ENCODE measurements at places on chromosomes 16 and 17.

DNA sequence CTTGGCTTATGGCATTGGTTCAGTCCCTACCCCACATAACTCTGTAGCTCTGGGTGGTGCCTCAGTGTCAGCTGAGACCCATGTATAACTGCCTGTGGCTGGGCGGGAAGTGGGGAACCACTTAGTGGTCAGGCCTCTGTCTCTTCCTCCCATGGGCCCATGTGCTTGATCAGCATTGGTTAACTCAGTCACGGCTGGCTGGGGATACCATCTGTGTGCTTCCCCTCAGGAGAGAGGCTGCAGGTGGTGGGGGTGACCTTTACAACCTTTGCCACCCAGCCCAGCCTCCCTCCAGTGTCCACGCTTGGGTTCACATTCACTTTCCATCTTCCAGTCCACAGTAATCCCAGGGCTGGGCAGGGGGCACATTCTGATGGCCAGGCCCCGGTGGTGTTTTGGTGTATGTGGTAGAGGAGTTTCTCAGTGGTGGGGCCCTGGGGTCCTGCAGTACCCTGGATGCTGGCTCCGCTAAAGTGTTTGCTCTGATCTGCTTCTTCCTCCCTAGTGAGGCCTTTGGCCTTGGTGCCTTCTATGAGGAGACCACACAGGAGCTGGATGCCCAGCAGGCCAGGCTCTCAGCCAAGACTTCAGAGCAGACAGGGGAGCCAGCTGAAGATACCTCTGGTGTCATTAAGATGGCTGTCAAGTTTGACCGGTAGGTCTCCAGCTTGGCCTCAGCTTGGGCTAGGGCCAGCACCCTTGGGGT lies 10.2 kb upstream of the NFATC3 start:
- DNase-seq, result no peak

- no peak for DNase-seq
These were observed 155.6 kb upstream of the CHMP6 start for GRCh38 chr17:80835816-80836657.

GRCh38 chr17:70171159-70171558 lies 1.8 kb downstream of the KCNJ2 start:
- DNase-seq, result no peak

- DNase-seq, result peak; percentile 11
These were observed 476.9 kb upstream of the CDH5 start for GRCh38 chr16:65889533-65889966.

GRCh38 chr16:83586036-83586435 lies 221.7 kb upstream of the HSBP1 start:
- DNase-seq, result no peak

- no peak for DNase-seq
These were observed 398.5 kb upstream of the DYNLRB2 start for GRCh38 chr16:80142281-80142680.

- DNase-seq, result no peak
These were observed 7.2 kb upstream of the ADAMTS18 start for GRCh38 chr16:77442078-77442477.

DNA sequence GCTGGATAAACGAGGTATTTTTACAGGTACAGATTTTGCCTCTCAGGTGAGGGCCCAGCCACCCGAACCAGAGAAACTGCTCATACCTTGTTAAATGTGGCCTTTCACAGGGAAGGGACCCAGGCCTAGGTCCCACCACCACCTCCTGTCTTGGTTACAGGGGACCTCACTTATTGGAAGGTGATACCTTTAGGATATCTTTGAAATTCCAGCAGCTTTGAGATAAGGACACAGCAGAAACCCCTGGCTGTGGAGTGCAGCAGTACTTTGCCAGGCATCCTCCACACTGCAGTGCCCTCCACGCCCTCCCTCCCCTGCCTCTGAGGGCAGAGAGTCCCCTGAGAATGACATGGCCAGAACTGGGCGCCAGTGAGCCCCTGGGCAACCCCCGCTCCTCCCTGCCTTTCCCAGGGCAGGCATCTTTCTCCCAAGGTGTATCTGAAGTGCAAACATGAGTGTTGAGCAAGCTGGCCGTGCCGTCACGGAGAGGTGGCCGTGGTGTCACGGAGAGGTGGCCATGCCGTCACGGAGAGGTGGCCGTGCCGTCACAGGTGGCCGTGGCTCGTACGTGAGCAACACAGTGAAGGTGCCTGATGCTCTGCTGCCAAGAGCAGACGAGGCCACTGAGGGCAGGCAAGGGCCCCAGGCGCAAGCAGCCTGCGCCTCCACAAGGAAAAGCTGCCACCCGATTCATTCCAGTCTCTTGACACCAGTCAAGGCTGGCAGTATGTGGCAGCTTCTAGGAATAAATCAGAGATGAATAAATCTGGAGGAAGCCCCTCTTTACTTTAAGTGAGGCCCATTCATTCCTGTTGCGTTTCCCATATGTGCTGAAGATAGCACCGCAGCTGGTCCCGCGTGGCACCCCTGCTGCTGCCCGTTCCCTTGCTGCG lies 134.5 kb upstream of the CHMP6 start:
- DNase-seq, result no peak

GRCh38 chr16:77668201-77668600 lies 54.1 kb upstream of the NUDT7 start:
- no peak for DNase-seq

GRCh38 chr16:79864781-79865391 lies 264.3 kb upstream of the MAF start:
- DNase-seq, result no peak

GRCh38 chr17:82096709-82097183 lies 1.3 kb downstream of the FASN start:
- no peak for DNase-seq

GRCh38 chr16:84562174-84562815 lies 55.6 kb downstream of the COTL1 start:
- DNase-seq, result no peak

- DNase-seq, result no peak
These were observed 26.0 kb upstream of the IRX6 start for GRCh38 chr16:55297910-55298479.

DNA sequence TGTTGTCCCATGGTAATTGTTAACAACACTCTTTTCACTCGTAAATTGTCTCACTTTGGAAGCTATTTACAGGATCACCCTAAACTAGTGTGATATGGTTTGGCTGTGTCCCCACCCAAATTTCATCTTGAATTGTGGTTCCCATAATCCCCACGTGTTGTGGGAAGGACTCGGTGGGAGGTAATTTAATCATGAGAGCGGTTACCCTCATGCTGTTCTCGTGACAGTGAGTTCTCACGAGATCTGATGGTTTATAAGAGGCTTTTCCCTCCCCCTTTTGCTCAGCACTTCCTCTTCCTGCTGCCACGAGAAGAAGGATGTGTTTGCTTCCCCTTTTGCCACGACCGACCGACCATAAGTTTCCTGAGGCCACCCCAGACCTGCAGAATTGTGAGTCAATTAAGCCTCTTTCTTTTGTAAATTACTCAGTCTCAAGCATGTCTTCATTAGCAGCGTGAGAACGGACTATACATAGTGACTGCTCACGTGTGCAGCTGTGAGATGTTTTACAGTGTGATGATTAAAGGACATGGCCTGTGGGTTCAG lies 34.4 kb downstream of the DNAH3 start:
- DNase-seq, result no peak

GRCh38 chr17:27256225-27257030 lies 37.5 kb upstream of the WSB1 start:
- DNase-seq, result no peak

- peak; percentile 91 for DNase-seq
These were observed at the start of gene LLGL2 for GRCh38 chr17:75524970-75525805. Gene LLGL2 (plus strand): TSS chr17:75525697. CDS start chr17:75543427, 17,730 bp downstream.
